ENCODE measurements at places on chromosomes 5 and 9.

GRCh38 chr9:106177216-106177615 lies 482.9 kb downstream of the TMEM38B start:
- no peak for DNase-seq

- DNase-seq = no peak
These were observed 629 bp downstream of the ZBTB26 start for GRCh38 chr9:122930541-122931225.

DNA sequence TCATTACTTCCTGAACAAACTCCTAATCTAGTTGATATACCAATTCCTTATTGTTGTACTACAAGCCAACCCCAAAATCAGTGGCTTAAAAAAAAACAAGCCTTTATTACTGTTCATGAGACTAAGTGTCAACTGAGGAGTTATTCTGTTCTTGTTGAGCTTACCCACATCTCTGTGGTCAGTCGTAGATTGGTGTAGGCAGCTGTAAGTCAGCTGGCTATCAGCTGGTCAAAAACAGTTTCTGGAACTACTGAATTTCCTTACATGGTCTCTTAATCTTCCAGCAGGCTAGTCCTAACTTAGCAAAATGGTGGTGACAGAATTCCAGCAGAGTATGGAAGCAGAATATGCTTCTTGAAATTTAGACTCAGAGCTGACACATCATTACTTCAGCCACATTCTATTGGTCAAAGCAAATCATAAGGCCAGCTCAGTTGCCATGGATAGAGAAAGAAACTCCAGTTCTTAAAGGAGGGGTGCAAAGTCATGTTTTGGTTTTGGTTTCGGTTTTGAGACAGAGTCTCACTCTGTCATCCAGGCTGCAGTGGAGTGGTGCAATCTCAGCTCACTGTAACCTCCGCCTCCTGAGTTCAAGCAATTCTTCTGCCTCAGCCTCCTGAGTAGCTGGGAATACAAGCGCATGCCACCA lies 386.1 kb upstream of the MPDZ start:
- no peak for DNase-seq

GRCh38 chr5:149210225-149210624 lies 61.4 kb upstream of the AFAP1L1 start:
- DNase-seq = no peak

- no peak for DNase-seq
These were observed 217.3 kb upstream of the RASEF start for GRCh38 chr9:83280268-83280667.

GRCh38 chr5:14364576-14365472 lies 216.8 kb upstream of the OTULINL start:
- peak; percentile 56 for DNase-seq

- DNase-seq = no peak
These were observed 238.4 kb downstream of the TRPM3 start for GRCh38 chr9:70883056-70883455.

- no peak for DNase-seq
These were observed at the start of gene HMHB1 for GRCh38 chr5:143812085-143812705. TSS of gene HMHB1 (plus strand) at chr5:143812161.

DNA sequence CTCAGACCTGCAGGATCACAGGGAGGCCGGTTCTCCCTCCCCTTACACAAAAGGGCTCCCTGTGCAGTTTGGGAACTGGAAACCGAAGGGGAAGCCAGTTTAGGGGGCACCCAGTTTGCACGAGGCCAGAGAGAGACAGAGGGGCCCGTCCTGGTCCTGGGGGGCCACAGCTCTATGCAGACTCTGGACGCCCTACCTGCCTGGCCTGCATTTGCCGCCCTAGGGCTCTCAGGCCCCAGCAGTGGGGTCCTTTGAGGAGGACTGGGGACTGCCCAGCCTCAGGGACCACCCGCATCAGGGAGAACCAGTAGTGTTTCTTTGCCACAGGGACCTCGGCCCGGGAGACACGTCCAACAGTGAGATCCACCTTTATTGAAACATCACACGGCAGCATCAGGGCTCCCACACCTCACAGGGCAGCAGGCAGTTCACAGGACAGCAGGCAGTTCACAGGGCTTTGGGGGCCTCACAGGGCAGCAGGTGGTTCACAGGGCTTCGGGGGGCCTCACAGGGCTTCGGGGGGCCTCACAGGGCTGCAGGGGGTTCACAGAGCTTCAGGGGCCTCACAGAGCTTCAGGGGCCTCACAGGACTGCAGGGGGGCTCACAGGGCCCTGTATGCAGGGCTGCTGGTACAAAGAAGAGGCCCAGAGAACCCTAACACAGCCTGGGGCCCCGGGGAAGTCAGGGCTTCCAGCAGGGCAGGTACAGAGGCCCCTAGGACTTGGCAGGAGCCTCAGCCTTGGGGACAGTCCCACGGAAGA lies 648 bp upstream of the NSMF start:
- no peak for DNase-seq

DNA sequence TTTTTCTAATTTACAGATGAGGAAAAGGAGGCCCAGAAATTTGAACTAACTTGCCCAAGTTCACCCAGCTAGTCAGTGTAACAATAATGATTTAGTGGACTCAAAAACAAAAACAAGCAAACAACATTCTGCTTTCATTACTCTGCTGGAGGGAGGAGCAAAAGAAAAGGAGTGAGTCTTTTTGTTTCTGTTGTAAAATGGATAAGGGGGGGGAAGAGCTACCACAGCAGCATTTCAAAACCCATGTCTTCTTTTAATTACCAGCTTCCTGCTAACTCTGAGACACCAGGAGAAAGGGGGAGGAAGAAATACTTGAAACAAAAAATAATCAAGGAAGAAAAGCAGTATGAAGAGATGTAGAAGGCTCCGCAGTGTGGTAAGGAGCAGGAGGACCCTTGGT lies 39.2 kb upstream of the EQTN start:
- no peak for DNase-seq

- no peak for DNase-seq
These were observed 206.2 kb upstream of the SGCD start for GRCh38 chr5:156120777-156121176.

DNA sequence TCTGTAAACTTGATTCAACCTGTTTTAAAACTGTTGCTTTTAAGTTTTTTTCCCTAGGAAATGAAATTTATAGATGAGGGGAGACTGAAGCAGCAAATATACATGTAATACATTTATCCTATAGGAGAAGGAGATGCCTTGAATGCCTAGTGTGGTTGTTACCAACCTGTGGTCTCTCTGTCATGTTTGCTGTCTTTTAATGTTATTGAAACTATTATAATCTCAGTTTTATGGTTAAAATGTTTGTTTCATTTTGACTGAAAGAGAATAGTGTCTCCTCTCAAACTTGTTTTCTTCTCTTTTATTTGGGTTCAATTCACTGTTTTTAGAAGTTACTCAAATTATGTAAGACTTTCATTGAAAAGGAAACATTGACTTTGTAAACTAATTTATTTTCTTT lies 15.8 kb downstream of the MRPL22 start:
- no peak for DNase-seq

GRCh38 chr5:54103871-54104270 lies 206.5 kb downstream of the ARL15 start:
- no peak for DNase-seq

DNA sequence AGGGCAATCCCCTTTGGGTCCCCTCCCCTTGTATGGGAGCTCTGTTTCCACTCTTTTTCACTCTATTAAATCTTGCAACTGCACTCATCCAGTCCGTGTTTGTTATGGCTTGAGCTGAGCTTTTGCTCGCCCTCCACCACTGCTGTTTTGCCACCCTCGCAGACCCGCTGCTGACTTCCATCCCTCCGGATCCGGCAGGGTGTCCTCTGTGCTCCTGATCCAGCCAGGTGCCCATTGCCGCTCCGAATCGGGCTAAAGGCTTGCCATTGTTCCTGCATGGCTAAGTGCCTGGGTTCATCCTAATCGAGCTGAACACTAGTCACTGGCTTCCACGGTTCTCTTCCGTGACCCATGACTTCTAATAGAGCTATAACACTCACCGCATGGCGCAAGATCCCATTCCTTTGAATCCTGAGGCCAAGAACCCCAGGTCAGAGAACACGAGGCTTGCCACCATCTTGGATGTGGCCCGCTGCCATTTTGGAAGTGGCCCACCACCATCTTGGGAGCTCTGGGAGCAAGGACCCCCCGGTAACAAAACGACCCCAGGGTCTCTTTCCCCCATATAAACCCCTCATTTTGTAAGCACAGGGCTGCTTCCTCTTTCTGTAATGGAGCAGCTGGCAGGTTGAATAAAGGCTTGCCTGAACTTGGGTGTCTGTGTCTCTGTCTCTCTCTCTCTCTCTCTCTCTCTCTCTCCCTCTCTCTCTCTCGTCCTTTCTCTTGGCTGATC lies 1166.2 kb downstream of the TAF11L14 start:
- DNase-seq = no peak

DNA sequence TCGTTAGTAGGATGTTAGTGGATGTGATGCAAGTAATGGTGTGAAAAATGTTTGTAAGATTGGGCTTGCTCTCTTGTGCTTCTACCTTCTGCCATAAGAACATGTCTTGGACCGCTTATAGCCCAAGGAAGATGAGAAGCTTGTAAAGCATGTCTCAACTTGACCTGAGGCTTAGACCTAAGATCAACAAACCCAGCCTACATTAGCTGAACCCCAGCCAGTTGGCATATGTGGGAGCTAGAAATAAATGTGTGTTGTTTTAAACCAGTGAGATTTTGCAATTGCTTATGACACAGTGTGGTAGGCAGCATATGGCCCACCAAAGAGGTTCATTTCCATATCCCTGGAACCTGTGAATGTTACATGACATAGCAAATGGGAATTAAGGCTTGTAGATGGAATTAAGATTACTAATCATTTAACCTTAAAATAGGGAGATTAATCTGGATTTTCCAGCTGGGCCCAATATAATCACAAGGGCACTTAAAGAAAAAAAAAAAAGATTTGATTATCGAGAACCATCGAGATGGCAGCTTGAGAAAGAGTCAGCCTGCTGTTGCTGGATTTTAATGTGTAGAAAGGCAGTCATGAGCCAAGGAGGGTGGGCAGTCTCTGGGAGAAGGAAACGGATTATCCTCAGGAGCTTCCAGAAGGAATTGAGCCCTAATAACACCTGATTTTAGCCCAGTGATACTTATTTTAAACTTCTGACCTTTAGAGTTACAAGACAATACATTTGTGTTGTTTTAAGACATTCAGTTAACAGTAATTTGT lies 27.3 kb upstream of the EDIL3 start:
- DNase-seq = no peak

- no peak for DNase-seq
These were observed 24.2 kb upstream of the ZBTB34 start for GRCh38 chr9:126836216-126836615.

DNA sequence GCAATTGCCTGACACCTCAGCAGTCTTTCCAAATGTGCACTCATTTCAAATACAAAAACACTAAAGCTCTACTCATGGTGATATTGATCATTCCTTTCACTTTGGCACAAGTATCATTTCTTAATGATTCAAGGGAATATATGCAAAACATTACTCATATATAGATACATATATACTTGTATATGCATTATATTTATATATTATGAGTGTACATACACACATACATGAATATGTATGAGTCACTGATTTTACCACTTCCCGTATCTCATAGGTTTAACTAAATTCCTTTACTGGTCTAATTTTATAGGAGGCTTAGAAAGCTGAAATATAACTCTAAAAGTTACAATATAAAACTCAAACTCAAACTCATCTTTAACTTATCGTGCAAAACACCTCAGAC lies 156.5 kb downstream of the CDH9 start:
- DNase-seq = no peak

DNA sequence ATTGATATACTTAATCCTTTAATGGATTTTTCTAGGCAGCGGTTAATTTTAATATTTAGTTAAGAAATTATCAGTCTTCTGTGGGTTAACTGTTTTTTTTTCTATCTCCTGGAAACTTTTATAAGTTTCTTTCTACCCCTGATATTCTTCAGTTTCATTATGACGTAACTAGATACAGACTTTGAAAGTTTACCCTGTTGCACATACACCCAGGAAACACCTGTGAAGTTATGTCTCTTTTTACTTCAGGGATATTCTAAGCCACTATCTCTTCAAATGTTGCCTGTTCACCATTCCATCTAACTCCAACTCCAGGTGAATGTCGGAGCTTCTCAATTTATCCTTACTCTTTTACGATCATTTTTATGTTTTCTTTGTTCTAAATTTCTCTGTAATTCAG lies 329.0 kb downstream of the ICE1 start:
- no peak for DNase-seq

DNA sequence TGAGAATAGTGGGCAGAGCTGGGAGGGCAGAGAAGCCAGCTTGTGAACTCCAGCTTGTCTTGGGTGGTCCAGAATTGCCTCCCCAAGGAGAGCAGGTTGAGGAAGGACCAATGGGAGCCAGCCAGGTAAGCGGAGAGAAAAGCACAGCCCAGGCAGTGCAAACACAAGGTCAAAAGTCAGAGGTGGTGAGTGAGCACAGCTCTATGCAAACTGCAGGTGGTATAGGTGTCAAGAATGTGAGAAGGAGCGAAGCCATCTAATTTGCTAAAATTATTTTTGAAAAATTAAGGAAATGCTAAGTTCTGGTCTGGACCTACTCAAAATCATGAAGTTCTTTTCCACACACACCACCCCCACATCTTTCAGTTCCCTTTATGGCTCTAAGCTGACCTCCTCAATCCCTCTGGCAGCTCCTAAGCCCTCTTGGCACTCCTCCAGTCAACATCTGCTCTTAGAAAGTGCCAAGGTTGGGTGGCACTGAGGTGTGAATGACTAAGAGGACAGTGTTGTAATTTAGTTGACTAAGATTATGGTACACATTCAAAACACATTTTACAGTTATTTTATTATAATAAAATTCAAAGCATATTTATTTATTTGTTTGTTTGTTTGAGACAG lies 6.6 kb upstream of the OTULINL start:
- DNase-seq = no peak

- DNase-seq = no peak
These were observed 65.5 kb upstream of the LIFR start for GRCh38 chr5:38621840-38622437.

DNA sequence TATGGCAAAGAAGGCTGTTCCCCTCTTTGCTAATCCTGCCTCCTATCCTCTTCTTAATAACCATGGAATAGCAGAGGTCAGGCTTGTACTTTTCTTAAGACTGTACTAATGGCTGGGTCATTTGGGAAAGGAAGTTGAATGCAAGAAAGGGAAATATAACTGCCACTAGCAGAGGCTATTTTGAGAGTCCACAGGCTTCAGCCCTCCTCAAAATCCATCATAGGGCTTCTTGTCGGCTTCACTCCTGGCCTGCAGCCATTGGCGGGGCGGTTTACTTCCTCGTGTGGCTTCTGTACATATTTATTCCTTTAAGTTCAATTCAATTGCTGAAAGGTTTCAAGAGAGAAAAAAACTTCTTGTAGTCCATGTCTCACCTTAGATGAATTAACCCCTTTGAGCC lies 2.8 kb upstream of the PARP8 start:
- no peak for DNase-seq

DNA sequence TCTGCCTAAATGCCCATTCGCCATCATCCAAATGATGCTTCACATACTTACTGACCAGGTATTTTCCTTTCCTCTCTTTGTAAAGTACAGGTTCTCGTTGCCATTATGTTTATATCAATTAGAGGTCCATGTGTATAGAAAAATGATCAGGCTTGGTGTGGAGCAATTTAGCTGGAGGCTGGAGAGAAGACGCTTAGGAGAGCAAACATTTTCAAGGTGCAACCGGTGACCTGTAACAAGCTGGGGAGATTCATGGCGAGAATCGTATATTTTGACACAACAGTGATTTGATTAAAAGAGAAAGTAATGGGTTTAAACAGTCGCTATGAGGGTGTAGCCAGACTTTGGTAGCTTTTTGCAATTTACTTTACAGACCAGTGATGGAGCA lies 170.9 kb upstream of the TBCA start:
- DNase-seq = no peak

GRCh38 chr5:104998572-104998971 lies 1436.0 kb upstream of the NUDT12 start:
- DNase-seq = no peak
